ENCODE measurements at places on chromosomes 1 and 21. TPM values are rescaled to one million over a fixed set of nuclear protein-coding genes. Genes with fewer than 3 reads are reported as not detected.

DNA sequence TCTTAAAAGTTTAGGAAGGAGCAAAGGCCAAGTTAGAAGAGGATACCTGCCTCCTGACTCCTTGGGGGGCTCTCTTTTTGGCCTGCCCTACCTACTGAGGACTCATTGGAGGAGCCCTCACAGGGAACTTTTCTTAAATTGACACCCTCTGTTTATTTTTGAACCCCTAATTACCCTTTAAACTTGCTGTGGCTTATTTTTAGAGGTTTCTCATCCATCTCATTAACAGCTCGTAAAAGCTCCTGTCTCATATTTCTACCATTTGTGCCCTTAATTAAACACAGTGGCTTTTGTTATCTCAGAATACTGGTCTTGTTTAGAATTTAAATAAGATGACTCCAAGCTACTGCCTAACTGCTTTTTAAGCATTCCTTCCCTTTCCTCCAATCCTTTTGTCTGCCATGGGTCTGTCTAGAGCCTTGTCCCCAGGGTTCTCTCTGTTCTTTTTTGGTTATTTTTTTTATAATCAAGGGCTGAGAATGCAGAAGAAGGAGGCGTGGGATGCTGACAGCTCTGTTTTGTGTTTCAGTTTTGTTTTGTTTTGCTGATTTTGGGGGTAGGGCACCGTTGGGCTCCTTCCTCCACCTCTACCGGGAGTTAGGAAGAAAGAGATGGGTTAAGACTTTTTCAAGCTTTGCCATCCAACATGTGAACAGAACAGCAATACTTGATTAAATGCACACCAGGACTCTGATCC lies 78.0 kb downstream of the SYT6 start:
- no peaks in the 10 kb centered on the region for H3K4me1 ChIP-seq
- H3K4me3 ChIP-seq: no peak overlapping the region
- no peaks in the 10 kb centered on the region for H3K36me3 ChIP-seq

DNA sequence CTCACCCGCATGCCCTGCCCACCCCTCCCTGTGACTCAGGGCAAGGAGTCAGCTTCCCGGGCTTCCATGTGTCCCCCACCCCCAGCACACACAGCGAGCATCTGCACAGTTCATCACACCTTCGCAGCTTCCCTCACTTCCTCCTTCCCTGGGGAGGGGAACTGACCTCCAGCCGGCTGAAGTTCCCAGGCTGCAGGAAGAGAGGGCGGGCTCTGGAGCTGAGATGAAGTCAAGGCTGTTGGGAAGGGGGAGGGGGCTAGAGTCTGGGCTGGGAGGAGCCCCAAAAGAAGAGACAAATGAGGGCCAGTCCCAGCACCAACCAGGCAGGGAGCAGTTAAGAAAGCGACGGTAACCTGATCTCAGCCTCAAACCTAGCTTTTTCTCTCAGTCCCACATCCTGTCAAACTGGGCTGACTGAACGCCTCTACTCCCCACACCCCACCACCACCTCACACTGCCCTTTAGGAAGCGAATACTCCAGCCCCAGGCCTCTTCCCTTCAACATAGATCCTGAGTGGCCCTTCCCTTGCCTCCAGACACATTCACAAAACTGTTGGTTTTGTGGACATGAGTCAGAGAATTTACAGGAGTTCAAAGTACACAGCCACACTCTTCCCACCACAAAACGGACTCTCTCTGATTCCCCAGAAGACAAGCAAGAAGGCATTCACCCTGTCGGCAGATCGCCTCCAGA lies 1.8 kb downstream of the RHOC start:
- peaks cover 62% of the 10 kb centered on the region for H3K4me1 ChIP-seq
- H3K27ac ChIP-seq: peak overlapping the region; percentile 91
- peaks cover 38% of the 10 kb centered on the region for H3K36me3 ChIP-seq
- H3K27me3 ChIP-seq: no peaks in the 10 kb centered on the region

DNA sequence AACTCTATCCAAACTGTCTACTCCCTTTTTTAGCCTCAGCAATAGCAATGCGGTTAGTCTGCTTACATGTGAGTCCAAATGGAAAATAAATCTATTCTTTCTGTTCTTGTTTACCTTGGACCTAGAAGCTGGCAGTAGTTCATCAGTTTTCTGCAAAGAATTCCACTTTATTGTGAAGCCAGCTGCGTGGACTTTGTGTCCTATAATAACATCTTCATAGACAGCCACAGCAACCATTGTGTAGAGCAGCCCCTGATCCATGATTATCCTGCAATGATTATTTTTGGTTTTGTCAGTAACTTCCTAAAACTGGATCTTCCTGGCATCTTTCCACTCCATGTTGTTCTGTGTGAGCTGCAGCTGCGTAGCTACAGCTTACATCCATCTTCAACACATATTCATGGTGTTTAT lies 408.7 kb downstream of the NUF2 start:
- no peak overlapping the region for H3K27ac ChIP-seq
- H3K27me3 ChIP-seq: no peaks in the 10 kb centered on the region
- H3K4me1 ChIP-seq: no peaks in the 10 kb centered on the region
- DNase-seq: no peak

Gene TNNI3K
- 0.72 TPM for total RNA-seq

Gene KHDC4
- total RNA-seq: 37.3 TPM

Measured in osteoblast (primary cell).